Central memory CD4-positive, alpha-beta T cell (primary cell): ENCODE measurements at places on chromosomes 5 and 9.

DNA sequence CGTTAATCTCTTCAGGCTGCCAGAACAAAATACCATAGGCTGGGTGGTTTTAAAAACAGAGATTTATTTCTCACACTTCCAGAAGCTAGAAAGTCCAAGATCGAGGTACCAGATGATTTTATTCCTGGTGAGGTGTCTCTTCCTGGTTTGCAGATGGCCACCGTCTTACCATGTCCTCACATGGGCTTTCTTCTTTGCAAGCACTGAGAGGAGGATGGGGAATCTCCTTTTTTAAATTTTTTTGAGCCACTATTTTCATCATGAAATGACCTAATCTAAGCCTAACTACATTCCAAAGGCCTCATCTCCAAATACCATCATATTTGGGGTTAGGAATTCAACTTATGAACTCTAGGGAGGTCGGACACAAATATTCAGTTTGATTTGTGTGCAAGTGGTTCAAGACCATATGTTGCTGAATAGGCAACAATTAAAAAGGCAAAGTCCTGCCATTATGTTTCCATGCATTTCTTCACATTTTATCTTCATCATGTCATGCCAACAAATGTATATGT is 371.2 kb downstream of the CDH18 start:
- DNase-seq = no peak

GRCh38 chr5:6712142-6712576 is 1.1 kb upstream of the TENT4A start:
- DNase-seq = peak; percentile 42

- no peak for DNase-seq
These were observed 9.6 kb downstream of the ITGA2 start for GRCh38 chr5:52998552-52999313.

DNA sequence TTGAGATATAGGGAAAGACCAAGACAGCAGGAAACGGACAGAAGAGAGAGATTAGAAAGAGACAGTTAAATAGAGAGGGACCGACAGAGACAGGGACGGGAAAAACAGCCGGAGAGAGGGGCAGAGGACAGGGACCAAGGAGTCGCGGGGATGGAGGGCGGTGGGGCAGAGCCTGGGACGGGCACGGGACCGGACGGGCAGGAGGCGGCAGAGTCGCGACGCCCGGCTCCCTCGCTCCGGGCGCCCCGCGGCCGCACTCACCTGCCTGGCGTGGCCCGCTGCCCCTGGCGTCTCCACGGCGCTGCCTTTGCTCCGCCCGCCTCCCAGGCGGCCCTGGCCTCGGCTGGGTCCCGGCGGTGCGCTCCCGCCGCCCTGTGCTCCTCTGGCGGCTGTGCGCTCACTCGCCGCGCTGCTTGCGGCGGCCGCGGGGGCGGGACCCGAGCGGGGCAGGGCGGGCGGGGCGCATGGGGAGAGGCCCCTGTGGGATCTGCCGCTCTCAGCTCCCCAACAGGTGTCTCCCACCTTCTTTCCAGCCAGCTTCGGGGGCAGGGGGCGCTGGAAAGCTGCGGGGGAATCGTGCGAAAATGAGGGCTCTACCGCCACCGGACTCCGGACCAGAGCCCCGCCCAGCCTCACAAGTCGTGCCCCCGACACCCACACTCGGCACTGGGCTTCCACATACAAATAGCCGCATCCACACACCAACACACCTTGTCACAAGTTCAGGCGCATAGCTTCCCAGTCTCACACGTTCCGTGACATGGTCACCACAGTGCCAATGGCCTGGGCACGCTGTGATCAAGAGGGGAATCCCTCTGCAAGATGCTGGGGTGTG is at the start of gene ARID3C:
ARID3C (minus strand) TSS at position 411 of the 835 bp plus-strand sequence. CDS start 1,052 bp downstream, outside the sequence.
- peak; percentile 28 for DNase-seq

DNA sequence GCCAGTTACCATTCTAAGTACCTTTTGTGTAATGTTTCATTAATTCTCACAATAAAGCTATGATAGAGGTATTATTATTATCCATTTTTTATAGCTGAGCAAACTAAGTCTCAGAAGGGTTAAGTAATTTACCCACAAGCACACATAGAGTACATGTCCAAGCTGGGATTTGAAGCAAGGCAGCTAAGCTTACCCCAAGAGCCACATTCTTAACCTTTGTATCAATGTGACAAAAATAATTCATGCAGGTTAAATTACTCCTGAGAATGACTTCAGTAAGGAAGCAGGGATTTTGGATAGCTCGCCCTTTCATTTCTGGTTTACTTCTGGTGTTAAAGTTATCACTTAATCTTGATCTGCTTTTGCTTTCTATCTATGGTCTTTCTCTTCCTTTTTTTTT is 141.9 kb downstream of the ACTBL2 start:
- DNase-seq = no peak

DNA sequence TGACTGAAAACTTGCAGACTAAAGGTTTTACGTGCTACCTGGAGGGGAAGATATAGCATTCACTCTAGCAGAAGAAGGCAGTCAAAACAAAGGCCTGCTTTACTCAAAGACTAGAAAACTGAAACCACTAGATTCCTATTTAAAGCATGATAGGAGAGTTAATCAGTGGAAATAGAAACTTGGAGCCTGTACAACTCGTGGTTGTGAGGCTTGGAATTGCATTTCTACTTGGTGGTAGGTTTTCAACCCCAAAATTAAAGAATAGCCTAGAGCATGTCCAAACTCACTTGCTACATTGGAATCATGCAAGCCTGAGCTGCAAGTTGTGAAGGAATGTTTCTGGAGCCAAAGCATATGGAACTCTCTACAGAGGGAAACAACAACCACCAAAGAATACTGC is 1526.4 kb upstream of the NUDT12 start:
- DNase-seq = no peak

GRCh38 chr9:121292801-121293241 is 24.9 kb downstream of the GSN start:
- DNase-seq = no peak

DNA sequence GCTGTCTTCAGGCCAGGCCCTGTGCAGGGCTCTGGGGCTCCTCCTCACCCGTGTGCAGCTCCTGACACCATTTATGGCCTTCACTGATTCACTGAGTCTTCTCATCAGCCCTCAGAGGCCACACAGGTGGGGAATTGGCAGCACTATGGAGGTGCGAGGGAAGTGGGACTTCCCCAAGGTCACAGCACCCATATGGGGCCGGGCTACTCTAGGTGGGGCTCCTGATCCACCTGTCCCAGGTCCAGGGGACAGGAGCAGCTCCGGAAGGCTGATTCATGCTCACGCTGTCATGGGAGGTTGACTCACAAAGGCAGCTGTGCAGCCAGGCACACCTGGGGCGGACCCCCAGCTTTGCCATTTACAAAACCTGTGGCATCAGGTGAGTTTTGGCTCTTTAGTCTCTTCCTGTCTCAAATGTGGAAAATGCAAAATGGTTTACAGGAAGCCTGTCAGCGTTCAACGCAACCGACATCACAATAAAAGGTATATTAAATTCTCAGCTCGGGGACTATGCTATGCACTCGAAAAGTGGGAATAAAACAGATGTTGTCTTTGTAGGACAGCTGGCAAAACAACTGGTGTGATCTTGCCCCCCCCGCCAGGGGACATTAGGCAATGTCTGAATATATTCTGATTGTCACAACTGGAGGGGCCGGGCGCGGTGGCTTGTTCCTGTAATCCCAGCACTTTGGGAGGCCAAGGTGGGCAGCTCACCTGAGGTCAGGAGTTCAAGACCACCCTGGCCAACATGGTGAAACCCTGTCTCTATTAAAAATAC is 15.0 kb downstream of the NAIF1 start:
- DNase-seq = no peak

DNA sequence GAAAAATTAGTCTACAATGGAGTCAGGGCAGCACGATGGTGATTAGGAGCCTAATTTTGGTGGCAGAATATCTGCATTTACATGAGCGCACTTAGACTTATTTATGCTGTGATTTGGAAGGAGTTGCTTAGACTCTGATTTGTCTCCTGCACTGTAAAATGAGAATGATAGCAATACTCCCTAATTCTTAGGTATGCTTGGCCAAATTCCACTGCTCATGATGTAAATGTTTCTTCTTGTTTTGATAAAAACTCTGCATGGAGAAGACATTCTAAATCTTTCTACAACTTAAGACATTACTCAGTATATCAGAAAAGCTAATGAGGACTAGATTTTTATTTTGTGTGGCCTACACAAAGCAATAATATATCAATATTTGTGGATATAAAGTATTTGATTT is 205.4 kb downstream of the CDH18 start:
- DNase-seq = no peak
